ENCODE measurements at places on chromosomes 13 and 19.

DNA sequence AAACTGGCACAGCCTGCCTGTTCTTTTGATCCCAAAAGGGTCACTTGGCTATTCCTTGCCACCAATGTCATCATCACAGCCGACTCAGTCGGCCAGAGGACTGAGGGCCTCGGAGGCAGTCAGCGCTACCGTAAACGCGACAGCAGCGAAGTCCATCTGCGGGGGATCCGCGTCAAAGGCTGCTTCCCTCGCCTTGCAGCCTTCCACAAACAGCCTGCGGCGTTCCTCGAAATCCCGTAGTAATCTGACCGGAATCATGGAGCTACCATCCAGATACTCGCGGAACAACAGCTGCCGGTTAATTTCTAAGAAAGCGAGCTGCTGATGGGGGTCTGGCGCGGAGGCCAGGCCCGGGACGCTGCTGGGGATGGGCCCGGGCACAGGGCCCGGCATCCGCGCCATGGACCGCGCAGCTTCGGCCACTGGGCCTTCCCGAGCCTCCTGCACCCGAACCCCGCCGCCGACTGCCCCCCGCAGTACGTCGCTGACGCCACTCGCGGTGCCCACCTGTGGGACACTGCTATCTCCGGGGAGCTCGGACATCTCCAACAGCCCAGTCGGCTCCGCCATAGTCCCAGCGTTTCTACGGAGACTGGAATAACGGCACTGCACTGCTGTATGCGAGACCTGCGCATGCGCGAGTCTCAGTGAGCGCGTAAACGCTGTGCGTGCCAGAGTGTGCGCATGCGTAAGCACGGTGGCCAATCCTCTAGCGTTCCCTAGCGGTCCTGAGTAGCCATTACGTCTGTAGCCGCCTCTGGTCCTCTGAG lies at the start of gene EID2B:
TSS of gene EID2B (minus strand) at position 620 of the 770 bp plus-strand sequence. CDS start at position 570, 50 bp downstream.
- peak; percentile 95 for DNase-seq

DNA sequence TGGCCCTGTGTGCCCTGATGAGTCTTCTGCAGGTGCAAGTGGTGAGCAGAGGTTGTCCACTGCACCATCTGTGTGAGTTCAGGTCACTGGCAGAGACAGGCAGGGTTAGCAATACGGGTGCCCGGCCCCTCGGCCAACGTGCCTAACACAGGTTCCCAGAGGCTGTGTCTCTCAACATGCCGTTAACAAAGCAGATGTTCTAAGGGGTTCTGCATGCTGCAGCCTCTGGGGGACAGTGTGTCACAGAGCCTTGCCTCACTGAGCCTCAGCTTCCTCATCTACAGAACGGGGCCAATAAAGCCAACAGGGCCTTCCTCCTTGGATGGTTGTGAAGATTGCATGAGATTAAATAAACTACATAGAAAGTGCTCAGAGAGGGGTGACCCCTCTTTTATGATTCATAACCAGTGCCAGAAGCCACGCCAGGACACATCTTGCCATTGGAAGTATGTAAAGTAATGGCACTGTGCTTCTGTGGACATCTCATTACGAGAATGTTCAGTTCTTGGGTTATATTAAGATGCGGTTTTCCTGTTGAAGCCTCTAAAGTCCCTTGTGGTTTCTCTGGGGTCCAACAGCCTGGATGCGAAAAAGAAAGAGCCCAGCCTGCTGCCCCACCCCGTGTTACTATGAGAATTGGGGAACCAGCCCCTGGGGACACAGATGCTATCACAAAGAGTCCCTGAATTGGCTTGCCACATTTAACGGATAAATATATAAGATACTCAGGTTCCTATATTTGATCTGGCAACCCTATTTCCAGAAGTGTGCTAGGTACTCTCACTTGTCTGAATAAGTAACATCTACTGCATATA lies 11.2 kb upstream of the ARHGEF18 start:
- no peak for DNase-seq

DNA sequence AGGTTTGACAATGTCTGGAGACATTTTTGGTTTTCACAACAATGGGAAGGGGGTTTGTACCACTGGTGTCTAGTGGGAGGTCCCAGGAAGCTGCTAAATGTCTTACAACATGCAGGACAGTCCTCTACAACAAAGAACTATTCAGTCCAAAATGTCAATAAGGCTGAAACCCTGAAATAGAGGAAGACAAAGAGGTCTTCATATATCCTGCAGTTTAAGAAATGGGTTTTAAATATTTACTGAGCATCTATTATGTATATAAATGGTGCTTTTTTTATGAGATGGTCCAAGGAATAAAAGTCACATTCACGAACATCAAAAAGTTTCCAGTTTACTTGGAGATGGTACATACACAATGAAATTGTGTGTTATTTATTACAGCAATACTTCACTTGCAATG lies 107.3 kb downstream of the AKAP11 start:
- DNase-seq = no peak

- DNase-seq = no peak
These were observed 136.4 kb downstream of the PTPRS start for GRCh38 chr19:5204212-5204611.

- no peak for DNase-seq
These were observed 15.6 kb downstream of the NOTCH3 start for GRCh38 chr19:15185188-15185587.

DNA sequence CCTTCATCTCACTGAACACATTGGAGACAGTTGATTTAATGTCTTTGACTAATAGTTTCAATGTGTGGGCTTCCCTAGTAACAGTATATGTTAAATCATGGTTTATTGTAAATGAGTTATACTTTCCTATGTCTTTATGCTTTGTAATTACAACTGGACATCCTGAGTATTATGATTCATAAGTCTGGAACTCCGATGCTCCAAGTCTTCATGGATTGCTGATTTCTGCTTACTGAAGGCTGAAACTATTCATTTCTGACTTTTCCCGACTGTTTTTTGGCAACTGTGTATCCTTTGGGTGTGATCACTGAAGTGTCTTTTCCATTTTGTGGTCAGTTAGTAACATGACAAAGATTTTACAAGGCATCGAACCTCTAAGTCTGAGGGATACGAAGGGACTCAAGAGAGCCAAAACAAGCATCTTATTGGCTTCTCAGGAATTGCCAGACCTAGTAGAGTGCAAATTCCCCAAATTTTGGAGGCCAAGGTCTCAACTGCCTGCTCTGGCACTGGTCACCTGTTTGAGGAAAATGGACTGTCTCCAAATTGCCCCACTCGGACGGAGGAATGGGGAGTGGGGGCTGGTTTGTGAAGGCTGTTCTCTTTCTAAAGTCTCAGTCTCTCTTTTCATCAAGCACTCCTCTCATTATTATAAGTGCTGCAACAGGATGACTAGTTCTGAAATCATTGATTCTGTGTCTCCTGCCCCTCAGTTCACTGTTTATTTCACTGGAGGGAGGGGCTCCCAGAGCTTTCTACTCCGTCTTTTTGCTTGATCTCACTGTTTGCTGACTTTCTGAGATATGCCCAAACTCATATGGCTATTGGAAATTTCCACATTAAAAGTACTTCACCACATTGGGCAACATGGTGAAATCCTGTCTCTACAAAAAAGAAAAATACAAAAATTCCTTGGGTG lies 20.2 kb upstream of the CD70 start:
- DNase-seq = no peak

- DNase-seq = no peak
These were observed 43.1 kb upstream of the AMER2 start for GRCh38 chr13:25215253-25215575.

DNA sequence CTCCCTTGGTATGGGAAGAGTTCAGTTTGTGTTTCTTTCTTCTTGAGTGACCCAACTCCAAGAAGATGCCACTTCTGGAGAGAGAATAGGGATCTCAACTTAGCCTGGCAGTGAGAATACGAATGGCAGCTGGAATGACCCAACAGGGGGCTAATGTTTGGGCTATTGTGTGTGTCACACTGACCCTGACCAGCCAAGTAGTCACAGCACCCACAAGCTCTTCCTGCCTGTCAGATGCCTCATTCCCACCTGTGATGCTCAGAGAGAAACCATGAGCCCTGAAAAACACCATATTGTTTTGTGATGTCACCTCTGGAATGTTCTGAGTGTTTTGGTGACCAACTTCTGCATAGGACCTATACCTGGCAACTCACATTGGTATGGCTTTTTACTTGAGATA lies at the start of gene CBY2:
TSS of gene CBY2 (plus strand) at position 233 of the 400 bp plus-strand sequence. CDS start at position 304, 71 bp downstream.
- no peak for DNase-seq

DNA sequence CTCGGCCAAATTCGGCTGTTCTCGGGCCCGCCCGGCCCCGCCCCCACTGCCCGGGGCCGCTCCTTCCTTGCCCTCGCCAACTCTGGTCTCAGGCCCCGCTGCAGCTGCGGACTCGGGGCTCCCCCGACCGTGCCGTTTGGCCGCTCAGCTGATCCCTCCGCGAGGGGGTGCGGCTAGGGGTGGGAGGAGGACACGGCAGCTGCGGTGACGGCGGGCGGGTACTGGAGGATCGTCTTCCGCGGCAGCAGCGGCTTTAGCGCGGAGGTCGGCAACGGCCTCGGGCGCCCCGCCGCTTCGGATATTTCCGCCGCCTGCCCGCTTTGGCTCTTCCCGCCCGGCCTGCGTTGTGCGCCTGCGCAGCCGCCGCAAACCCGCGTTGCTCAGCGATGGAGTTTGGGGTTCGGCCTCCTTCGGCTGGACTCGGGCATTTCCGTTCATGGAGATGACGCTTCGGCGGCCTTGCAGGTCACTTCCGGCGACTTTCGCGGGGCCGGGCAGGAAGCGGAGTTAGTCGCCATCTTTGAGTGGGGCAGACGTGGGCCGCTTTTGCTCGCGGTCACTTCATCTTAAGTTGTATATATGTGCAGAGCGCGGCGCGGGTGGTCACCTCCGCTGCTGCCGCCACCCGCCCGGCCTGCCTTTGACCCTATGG lies 338 bp upstream of the UBE2M start:
- DNase-seq = peak; percentile 89

GRCh38 chr19:13906521-13906904 lies 512 bp downstream of the CC2D1A start:
- no peak for DNase-seq

- DNase-seq = no peak
These were observed 22.1 kb downstream of the ATP7B start for GRCh38 chr13:51988988-51989618.

GRCh38 chr19:39818626-39819097 lies 15.3 kb downstream of the DYRK1B start:
- no peak for DNase-seq

DNA sequence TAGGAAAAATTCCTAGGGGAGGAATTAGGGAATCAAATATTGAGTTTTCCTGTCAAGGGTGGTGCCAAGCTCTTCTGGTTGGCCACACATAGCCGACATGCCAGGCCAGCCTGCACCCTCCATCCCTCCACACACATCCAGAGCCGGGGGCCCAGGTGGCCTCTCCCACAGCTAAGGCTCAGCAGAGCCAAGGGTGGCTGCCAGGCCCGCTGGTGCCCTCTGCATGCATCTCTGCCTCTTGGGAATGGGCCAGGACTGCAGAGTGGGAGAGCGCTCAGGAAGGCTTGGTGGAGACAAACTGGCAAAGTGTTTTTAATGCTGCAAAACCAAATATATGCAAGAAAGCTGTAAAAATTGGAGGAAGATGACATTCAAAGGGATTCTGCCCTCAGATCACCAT lies 42.7 kb upstream of the GAS6 start:
- DNase-seq = no peak

GRCh38 chr19:8335343-8336071 lies 7.6 kb downstream of the KANK3 start:
- DNase-seq = peak; percentile 56

DNA sequence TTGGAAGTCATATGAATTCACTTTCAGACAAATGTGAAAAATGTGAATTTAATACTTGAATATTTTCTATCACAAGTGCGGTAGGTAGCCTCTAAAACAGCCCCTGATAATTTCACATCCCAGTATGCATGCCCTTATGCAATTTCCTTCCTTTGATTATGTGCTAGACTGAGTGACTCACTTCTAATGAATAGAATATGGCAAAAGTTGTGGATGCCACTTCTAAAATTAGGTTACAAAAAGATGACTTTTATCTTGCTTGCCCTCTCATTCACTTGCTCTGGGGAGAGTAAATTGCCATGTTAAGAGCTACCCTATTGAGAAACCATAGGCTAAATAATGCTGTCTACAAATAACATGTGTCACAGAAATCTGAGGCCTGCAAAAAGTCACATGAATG lies 402.5 kb upstream of the PCDH9 start:
- no peak for DNase-seq

GRCh38 chr19:47512183-47512947 lies 2.5 kb downstream of the NAPA start:
- DNase-seq = no peak

GRCh38 chr13:94192431-94192975 lies 287.0 kb downstream of the DCT start:
- DNase-seq = peak; percentile 59

DNA sequence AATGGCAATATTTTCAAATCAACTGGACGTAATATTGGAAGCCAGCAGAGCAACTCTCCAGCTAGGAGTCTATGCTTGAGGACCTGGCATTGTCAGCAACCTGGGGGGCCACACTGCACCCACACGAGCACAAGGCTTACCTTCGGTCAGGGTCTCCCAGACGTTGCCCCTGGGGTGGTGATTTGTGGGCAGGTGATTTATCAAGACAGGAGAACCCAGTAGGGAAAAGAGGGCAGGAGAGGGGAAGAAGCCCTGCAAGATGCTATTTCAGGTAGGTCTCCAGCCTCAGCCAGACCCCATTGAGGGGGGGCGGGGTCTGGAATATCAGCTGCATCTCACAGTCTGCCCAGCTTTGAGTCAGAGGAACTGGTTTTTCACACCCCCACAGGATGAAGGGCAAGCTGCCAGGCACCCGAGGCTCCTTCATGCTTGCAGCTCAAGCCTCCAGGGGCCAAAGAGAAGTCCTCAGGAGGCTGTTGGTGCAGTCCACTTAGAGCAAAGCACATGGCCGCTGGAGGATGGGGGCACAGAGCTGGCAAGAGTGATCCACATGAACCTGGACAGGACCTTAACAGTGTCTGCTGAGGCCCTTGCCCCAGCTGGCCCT lies 80.9 kb upstream of the UQCRFS1 start:
- DNase-seq = no peak

DNA sequence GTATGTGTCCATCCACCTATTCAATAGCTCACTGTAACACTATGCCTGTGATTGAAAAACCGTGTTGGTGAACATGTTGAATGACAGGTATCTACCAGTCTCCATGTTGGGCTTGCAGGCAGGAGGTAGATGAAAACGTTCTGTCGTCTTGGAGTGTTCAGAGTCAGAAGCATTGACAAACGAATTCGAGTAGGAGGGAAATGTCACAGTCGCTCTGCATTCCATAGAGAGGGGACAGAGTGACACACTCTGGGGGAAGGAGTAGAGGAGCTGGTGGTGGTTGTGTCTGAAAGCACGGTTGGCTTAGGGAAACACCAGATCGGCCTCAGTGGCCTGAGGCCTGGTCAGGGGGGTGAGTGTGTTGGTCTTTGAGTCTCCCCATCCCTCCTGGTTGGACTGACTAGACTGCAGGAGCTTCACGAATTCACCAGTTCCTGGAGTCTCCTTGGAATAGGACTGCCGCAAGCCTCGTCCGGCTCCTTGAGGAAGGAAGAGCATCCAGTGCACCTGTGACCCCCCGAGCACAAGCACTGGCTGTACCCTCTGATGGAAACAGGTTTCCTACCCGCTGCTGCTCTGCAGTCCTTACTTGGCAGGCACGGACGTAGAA lies 105.0 kb upstream of the C1QTNF9B start:
- no peak for DNase-seq

DNA sequence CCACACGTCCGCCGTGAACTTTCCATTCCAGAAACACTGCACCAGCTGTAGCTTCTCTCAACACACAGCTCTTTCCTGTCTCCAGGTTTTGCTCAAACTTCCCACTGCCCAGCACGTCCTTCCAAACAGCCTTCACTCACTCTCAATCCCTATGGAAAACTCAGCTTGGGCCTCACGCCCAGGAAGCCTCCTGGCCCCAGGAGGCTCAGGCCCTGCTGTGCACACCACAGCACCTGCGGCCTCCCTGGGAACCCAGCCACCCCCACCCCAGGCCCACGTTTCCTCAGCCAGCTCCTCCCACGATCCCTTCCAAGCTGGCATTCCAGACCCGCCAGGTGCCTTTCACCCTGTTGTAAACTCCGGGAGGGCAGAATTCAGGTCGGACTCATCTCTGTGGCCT lies 35.2 kb downstream of the C13orf46 start:
- no peak for DNase-seq
